ENCODE measurements at places on chromosomes 1 and 21.

DNA sequence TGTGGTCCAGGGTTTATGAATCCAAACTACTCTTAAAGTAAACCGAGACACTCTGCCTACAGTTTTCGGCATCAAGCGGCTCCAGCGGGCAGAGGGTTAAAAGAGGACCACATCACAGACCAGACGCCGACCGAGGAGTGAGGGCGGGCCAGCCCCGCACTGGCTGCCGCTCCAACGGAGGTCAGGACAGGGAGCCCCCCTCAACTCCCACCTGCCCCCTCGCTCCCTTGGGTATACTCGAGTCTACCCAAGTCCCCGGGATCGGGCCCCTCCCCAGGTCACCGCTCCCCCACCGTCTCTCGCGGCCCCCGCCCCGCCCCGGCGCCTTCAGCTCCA is 312 bp downstream of the ARNT start:
- DNase-seq, result no peak

GRCh38 chr1:211420389-211420788 is 71.6 kb downstream of the RD3 start:
- no peak for DNase-seq

DNA sequence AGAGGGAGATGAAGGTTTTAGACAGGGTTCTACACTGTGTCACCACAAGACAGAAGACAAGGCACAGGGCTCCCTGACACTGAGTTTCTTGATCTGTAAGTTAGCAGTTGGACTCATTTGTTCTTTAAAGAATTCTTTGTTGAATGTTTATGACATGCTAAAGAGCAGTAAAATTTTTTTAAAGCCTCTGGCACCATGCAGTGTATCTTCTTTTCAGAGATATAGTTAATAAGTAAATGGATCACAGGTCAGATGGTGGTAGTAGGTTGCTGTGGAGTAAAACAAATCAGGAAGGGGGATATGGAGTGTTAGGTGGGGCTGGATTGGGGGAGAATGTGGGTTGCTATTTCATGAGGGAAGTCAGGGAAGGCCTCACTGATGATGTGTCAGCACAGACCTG is 2.0 kb downstream of the CLCA4 start:
- DNase-seq, result no peak

DNA sequence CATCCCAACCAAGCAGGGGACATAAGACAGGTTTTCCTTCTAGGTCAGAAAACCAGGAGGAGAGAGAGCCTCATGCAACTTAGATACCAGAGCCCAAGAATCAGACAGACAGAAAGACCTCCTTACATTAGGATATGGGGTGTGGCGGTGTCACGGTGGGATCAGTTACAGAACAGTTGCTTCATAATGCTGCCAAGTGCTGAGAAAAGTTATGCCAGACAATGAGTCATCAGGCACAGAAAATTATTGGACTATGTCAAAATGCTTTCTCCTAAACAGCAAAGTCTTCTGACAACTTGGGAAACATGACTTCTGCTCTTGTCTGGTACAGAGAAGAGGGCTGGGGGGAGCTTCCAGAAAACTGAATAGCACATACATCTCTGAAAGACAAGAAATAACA is 1120.2 kb upstream of the TMPRSS15 start:
- no peak for DNase-seq

DNA sequence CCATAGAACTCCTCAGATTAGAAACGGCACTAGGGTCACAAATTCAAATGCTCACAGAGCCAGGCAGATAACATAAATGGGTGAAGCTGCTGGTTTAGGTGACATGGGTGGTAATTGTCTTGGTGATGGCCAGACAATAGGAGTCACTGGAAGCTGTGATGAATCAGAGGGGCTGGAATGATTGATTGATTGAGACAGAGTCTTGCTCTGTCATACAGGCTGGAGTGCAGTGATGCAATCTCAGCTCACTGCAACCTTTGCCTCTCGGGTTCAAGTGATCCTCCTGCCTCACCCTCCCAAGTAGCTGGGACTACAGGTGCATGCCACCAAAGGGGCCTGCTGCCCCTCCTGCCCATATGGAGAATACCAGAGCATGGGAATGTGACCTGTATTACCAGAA is 63.0 kb downstream of the HIVEP3 start:
- no peak for DNase-seq

- no peak for DNase-seq
These were observed 91.3 kb downstream of the COLGALT2 start for GRCh38 chr1:183946320-183946613.

DNA sequence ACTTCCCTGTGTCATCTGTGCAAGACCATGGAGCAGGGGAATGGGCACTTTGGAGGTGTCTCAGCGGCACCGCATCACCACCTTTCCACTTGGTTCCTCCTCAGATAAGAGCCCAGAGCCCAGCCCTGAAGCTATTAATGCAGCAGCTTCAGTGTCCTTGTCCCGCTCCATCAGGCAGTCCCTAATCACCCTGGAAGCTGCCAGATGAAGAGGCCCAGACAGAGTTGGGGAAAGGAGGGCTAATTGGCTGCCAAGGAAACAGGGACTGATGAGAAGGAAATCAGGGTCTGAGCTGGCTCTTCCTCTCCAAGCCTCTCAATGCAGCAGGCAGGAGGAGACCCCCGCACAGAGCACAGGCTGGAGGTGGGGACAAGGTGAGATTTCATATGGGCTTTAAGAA is 83.1 kb upstream of the KLHDC7A start:
- no peak for DNase-seq

- peak; percentile 51 for DNase-seq
These were observed 157.8 kb upstream of the DPYD start for GRCh38 chr1:98078596-98078995.

- DNase-seq, result no peak
These were observed 13.5 kb upstream of the BCL10 start for GRCh38 chr1:85289848-85290335.

Data from AML-193 (cell line).